ENCODE measurements at places on chromosomes 2 and 18.

GRCh38 chr2:175605640-175606009 is 396.4 kb downstream of the LNPK start:
- DNase-seq: no peak

- DNase-seq: no peak
Observed at GRCh38 chr2:9178904-9179571, 27.6 kb upstream of the ASAP2 start.

DNA sequence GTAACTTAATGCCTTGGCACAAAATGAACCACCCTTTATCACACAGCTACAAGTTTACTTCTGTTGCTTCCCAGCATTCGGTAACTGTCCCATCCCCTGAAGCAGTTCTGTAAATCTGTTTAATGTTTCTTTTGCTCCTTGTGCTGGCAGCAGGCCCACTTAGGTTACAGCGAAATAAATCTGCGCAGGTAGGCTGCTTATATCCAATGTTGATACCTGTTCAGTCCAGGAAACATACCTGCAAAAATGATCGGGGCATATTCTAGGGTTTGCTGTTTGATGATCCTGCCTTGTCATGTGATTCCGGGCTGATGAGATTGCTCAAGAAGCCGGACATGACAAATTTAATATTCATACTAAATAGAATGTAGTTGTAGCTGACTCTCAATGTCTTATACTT is 23.3 kb downstream of the PELI1 start:
- no peak for DNase-seq

GRCh38 chr2:145025382-145025781 is 505.5 kb upstream of the ZEB2 start:
- no peak for DNase-seq

DNA sequence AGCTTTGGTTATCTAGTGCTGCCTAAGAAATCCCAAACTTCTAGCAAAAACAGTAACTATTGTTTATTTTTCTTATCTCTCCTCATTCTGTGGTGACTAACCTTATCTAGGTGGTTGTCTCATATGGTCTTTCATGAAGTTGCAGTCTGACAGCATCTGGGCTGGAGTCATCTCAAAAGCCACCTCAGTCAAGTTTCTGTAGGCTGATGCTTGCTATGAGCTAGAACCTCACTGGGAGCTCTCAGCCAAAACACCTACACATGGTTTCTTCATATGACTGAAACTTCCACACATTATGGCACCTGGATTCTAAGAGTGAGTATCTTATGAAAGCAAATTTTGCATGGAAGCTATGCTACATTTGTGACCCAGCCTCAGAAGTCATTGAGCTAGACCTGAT is 596.4 kb upstream of the VRK2 start:
- no peak for DNase-seq

DNA sequence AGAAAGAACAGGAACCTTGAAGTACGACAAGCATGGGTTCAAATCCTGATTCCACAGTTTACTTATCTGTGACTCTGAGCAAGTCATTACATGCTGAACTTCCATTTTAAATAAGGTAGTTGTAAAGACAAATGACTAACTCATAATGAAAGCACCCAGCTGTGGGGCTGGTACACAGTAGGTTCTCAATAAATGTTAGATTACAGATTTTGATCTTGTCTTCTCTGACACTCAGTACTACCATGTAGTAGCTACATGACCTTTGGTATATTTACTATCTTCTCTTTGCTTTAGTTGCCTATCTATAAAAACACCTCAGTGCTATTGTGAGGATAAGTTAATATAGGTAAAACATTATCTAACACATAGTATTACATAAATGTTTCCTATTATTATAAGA is 3.2 kb downstream of the TRAK2 start:
- no peak for DNase-seq

GRCh38 chr2:127695491-127696472 is 5.5 kb upstream of the SFT2D3 start:
- no peak for DNase-seq

- DNase-seq: no peak
Observed at GRCh38 chr2:10614939-10615338, 74.8 kb downstream of the NOL10 start.

DNA sequence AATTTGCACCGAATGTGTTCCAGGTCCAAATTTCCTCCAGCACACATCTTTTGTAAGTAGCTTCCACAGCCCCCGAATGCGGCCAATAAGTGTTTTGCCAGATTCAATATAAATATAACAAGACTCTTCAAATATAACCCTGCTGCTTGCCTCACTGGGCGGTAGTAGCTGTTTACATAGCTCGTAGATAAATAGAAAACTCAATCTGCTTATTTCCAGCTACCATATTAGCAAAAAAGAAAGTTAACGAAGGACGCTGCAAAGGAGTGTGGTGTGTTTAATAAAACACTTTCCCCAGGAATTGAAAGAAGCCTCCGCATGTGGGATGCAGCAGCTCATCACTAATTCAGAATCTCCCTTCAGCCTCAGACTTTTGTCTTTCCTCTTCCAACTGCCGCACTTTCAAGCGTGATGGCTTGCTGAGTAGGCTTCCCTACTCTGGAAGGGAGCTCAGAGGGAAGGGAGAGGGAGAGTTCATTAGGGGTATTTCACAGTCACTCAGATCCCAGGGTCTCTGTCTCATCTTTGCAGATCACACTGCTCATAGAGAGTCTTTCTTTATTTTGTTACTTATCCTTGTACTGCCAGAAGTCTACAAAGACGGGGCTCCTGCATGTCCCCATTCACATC is 367.0 kb downstream of the RND3 start:
- DNase-seq: no peak

DNA sequence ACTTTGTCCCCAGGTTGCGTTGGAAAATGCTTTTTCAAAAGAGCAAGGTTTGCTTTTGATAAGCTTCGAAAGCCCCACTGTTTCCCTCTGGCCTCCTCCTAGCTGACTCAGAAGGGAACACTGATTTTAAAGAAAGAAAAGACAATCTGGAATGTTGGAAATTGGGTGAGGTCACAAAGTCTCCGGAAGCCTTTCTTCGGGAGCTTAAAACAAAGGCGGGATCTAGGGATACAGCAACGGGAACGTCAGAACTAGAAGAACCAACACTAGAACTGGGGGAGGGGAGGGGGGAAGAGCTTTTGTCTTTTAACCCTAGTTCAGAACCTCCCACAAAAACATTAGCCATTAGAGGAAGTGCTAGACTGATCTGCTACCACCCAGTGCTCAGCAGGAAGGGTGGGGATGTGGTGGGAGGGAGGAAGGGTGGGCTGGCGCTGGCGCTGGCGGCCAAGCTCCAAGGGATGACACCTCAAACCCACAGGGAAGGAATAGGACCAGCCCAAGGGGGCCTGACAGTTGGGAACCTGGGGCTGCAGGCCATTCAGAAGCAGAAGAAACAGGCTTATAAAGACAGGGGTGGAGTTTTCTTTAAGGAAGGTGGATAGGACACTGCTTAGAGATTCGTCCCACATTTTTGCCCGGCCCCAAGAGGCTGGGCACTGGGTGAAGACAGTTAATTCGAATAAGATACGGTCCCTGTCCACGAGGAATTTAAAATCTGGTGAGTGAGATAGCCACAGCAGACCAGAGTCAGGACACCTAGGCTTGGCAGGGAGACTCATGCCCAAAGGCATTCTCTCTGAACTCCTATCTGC is 1.7 kb downstream of the TMSB10 start:
- DNase-seq: no peak

DNA sequence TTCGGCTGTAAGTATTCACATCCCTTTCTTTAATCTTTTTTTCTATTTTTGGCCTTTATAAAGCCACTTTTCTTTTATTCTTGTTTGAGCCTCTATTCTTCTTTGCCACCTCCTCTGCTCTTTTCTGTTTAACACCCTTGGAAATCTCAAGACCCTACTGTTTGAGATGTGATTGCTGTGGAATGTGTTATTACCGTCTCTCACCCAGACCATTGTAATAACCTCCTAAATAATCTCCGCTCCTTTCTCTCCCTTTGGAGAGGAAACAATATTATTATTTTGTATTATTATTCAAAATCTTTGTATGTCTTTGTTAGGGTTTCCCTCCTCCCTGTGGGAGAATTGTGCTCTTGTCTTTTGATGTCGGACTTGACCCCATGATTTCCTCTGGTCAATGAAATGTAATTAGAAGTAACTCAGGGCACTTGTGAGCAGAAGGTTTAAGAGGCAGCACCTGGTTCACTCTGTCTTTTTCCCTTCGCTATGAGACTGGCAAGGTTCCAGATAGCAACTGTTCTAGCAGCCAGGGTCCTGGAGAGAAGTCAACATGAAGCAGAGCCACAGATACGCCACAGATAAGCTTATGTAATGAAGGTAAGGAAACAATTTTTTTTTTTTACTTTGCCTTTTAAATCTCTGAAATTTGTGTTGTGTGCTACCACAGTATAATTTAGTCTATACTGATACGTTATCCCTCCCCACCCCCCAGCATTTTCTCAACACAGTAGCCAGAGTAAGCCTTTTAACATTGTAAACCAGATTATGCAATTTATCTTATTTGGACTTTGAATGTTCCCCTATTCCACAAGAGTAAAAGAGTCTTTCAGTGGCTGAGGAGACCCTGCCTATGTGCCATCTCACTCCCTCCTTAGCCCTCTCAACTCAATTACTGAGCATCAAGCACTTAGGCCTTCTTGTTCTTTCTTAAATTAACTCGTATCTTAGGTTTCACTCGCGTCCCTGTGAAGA is 601.2 kb upstream of the ZNF804A start:
- DNase-seq: no peak

GRCh38 chr2:65116645-65117044 is 13.3 kb downstream of the RAB1A start:
- DNase-seq: no peak

DNA sequence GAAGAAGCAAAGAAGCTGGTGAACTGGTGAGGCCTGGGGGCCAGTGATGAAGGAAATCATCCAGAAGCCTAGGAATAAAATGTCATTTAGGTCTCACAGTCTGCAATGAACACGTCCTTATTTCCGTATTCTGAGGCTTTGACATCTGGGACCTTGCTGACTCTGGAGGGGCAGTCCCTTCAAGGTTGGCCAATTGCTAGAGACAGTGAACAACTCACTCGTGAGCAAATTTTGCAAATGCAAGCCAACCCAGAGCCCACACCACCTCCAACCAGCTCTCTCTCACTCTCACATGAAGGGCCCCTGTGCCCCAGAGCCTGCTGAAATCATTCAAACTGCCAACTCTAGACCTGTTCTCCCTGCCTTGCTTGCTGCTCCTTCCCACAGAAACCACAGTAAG is 279.1 kb upstream of the LYPD1 start:
- no peak for DNase-seq
